ENCODE measurements at places on chromosomes 2 and 18.

DNA sequence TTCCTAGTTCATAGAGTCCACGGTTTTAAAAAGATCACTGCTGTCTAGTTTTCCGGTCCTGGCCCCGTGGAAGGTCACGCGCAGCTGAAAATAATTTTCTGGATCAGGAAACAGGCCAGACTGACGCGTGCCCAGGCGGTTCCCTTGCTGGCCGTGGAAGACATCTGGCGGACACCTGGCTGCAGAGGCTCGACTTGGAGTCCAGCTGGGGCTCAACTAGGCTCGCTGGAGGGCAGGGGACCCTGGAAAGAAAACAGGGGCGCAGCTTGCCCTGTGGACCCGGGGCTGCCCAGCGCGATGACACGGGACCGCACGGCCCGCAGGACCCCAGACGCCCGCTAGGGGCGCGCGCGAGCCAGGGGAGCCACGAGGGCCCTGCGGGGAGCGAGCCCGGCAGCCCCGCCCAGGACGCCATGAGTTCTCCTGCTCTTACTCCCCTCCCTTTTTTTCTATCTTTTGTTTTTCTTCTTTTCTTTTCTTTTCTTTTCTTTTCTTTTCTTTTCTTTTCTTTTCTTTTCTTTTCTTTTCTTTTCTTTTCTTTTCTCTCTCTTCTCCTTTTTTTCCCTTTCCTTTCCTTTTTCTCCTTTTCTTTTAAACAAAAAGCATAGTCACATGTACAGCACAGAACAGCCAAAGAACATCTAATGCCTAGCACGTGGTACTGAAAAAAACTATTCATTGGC, 43.2 kb upstream of the UBE2F start:
- peak; percentile 84 for DNase-seq

- DNase-seq, result no peak
These were observed 7.6 kb downstream of the AMER3 start for GRCh38 chr2:130762910-130763385.

GRCh38 chr2:85584857-85585780, 888 bp downstream of the VAMP5 start:
- no peak for DNase-seq

GRCh38 chr18:59917422-59917821, 17.6 kb downstream of the PMAIP1 start:
- no peak for DNase-seq

GRCh38 chr2:134792186-134792585, 46.2 kb upstream of the ACMSD start:
- no peak for DNase-seq

- no peak for DNase-seq
These were observed 42.1 kb upstream of the EVA1A start for GRCh38 chr2:75602724-75603342.

- no peak for DNase-seq
These were observed 61.8 kb downstream of the CABYR start for GRCh38 chr18:24200494-24201290.

Measured in stimulated activated CD4-positive, alpha-beta T cell treated with anti-CD3 and anti-CD28 coated beads, Interleukin-4, amount 100 ng/mL, for 1 hour (primary cell).